ENCODE measurements at places on chromosomes 5 and 9.

DNA sequence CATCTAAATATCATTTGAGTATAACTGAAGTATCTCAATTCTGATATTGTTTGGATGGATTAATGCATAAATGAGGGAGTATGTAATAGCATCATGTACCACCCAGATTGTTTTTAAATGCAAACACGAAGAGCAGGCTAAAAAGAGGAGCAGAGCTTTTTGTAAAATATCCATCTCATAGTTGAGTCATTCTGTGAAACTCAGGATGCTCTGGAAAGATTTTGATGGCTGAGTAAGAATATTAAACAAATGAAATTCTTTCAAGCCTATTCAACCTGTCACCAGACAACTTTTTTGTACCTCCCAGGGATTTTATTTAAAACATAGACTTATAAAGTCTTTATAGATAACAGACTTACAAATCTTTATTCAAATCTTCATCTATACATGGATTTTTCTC, 625.9 kb downstream of the TLE4 start:
- no peak for DNase-seq

DNA sequence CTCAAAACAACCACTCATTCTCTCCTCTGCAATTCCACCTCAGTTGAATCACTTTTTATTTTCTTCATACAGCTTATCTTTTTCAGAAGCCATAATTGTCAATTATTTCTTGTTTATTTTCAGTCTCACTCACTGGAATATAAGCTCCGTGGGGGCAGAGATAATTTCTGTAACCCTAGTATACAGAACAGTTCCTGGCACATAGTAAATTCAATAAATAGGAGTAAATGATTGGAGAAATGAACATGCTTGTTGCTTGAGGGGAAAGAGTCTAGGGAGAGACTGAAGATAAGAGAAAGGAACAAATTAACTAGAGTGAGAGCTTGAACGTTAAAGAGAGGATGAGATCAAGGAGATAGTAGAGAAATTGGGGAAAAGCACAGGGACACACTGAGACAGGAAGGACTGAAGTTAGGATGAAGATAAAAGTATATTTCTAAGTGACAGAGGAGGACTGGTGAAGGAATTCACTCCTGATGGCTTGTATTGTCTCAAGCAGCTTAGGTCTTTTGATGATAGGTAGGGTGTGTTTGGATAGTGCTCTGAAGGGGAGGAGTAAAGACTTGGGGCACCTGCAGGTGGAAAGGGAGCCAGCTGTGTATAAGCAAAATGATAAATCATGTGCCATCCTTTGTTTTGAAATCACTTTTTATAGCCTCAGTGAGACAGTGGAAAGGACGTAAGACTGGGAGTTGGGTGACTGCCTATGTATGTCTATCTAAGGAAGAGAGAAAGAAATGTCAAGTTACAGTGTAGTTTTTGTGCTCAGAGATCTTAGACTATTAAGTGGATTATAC, 2.2 kb downstream of the NAA35 start:
- DNase-seq: no peak

GRCh38 chr5:62149879-62150278, 156.1 kb upstream of the KIF2A start:
- no peak for DNase-seq

- DNase-seq: no peak
These were observed 1730.6 kb downstream of the EFNA5 start for GRCh38 chr5:105940181-105940580.

GRCh38 chr9:122116040-122116439, 22.9 kb upstream of the TTLL11 start:
- DNase-seq: no peak

GRCh38 chr5:82494942-82495341, 216.8 kb upstream of the RPS23 start:
- no peak for DNase-seq

GRCh38 chr5:181211208-181211607, 6.2 kb upstream of the TRIM7 start:
- DNase-seq: no peak

DNA sequence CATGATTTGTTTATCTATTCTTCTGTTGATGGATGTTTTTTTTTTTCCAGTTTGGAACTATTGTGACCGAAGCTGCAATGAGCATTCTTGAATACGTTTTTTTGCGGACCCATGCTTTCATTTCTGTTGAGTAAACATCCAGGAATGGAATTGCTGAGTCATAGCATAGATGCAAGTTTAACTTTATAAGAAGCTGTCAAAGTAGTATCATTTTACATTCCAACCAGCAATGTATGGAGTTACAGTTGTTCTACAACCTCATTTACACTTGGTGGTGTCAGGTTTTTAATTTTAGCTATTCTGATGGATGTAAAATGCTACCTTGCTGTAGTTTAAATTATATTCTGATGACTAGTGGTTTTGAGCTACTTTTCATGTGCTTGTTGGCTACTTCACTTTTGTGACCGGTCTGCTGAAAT, 49.0 kb downstream of the NPR3 start:
- DNase-seq: no peak

GRCh38 chr5:147701468-147701867, 81.1 kb downstream of the JAKMIP2 start:
- no peak for DNase-seq

GRCh38 chr5:14959399-14960119, 88.0 kb upstream of the ANKH start:
- DNase-seq: no peak

DNA sequence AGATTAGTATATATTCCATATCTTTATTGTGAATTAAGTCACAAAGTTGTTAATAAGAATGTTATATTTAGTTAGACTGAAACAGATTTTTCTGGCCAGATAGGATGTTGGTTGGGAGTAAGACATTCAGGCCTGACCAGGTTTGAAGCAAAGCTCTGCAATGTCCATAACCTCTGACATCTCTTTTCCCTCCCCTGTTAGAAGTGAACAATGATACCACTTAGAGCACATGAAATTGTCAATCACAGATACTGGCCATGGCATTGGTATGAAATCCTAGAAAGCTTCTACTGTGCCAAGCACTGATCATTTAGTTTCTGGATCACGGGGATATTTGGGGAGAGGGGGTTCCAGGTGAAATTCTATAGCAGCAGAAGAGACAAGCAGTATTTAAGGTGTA, 1455.1 kb upstream of the CDH9 start:
- no peak for DNase-seq

DNA sequence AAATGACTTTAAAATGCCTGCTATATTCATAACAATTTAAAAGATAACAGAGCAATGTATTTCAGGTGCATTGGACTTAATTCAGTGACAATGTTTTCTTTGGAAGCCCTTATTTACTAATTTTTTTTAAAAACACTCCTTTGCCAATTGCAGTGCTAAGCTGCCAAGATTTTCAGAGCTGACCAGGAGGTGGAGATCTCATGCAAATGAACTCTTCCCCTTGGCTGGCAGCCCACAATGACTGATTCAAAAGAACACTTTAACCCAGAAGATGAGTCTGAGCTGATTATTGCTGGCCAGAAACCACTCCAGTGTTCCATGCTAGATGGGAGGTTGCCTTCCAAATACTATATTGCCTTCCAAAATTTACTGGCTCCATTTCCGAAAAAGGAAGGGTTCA, 128.3 kb upstream of the CCNH start:
- DNase-seq: no peak

- no peak for DNase-seq
These were observed 72.1 kb upstream of the GALNT10 start for GRCh38 chr5:154118385-154118784.

DNA sequence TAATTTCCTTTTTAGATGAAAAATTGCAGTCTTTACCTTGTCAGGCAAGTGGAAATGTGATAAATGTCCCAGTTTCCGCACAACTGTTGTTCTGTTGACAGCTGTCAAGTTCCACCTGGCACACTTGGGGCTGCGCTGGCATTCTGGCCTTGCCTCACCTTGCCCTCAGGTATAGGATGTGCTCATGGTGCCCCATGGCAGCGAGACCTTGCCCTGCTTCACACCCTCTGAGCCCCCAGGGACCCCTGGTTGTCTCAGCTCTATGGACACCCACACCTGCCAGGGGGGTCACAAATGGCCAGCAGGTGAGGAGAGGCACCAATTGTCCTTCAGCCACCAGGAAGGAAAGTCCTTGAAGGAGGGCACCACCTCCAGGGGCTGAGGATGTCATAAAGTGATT, 37.5 kb upstream of the SEMA4D start:
- no peak for DNase-seq

GRCh38 chr9:76894198-76894597, 11.7 kb downstream of the PRUNE2 start:
- DNase-seq: no peak

DNA sequence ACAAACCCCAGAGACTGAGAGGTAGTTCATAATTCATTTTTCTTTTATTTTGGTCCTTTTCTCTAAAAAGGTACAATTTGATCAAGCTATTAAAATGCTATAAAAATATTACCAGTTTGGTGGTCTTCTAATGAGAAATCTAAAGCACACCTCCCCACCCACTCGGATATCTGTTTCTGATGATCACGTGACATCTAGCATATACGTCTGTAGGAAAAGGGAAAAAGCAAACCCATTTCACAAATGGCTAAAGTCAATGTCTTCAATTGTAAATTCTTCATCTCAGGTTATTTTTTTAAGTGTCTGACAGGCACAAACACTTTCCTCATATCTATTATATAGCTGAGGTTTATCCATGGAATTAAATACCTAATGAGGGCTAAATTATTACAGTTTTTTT, 18.9 kb downstream of the ZNF354A start:
- no peak for DNase-seq

DNA sequence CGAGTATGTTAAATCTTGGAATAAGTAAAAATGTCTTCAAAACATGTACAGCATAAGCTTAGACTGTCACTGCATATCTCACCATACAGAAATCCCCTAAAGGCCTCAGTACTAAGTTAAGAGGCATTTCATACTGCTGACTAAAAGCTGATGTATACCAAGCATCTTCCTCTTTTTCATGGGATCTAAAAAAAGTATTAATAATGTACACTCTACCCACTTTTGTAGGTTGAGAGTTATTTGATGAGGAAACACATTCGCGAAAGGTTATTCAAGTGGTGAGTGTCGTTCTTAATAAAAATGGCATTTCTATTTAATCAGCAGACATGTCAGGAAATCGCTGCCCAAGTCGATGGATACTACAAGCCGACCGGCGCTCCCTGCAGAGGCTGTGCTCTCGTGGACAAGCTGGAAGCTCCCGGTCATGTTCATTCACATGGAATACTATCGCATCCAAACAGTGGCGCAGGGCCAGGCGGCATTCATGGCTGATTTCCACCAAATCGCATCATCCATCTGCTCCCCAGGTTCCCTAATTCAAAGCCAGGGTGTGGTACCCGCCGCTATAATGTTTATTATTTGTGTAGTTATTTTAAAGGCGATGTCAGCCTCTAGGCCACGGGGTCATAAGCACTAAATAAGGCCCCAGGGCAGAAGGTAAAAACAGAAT, 724 bp downstream of the SGTB start:
- no peak for DNase-seq

GRCh38 chr9:133137451-133138231, 16.6 kb upstream of the RALGDS start:
- DNase-seq: no peak

DNA sequence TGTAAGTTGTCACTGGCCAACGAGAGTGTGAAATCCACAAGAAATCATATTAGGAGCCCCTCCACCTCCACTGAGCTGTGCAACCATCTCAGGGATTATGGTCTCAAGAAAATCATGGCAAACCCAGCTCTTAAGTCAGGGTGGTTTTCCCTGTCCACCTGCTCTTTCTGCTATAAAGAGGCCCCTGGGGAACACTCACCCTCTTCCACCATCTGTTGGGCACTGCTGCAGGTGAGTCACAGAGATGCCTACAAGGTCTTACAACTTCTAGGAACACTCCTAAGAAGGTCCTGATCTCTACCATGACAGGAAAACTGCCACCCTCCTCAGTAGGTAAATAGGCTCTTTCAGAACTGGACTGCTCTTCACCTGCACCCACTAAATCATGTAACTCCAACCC, 61.8 kb downstream of the DRD1 start:
- DNase-seq: no peak

DNA sequence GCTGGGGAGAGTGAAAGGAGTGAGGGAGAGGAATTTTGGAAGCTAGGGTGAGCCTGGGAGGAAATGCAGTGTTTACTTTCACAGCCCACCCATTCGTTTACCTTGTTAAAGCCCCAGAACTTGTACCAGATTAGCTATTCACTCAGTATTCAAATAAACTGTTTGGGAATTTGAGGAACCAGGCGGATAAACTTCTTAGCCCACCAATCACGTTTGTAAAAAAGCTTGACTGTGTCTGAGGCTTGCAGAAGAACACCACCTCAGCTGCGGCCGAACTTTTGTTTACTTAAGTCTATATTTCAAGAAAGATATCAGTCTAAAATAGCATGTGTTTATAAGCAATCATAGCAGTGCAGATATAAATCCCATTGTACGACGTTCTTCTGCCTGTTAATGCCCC, 5.2 kb upstream of the TLE1 start:
- no peak for DNase-seq

GRCh38 chr9:130196643-130197042, 24.4 kb downstream of the NCS1 start:
- DNase-seq: no peak

DNA sequence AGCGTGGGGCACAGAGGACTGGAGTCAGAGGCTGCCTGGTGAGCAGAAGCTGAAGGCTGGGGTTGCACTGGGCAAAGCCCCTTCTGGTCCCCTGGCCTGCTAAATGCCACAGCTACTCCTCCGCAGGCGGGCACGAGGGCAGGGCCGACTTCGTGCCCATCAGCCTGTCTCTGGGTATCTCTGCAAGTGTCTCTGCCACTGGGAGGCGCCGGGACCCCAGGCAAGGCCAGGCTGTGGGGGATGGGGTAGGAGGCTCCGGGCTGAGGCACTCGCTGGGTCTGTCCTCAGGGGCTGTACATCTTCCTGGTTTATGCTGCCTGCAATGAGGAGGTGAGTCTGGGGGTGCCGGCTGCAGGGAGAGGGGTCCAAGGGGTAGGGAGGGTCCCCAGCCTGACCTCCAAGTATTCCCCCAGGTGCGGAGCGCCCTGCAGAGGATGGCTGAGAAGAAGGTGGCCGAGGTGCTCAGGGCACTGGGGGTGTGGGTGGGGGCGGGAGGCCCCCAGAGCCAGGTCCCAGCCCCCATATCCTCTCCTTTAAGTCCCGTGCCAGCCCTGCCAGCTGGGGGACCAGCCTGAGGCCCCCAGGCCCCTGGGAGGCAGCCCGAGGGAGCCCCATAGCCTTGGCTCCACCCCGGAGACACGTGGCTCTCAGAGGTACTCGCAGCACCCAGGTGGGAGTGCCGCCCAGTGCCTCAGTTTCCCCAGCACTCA, 25.1 kb downstream of the ADGRD2 start:
- DNase-seq: no peak

- DNase-seq: no peak
These were observed 71.4 kb downstream of the PPIC start for GRCh38 chr5:122965111-122965510.

- no peak for DNase-seq
These were observed 27.3 kb downstream of the DMGDH start for GRCh38 chr5:79042188-79042587.

GRCh38 chr5:178468196-178468685, 122.0 kb downstream of the COL23A1 start:
- no peak for DNase-seq

- DNase-seq: no peak
These were observed 54.5 kb downstream of the ADAMTS12 start for GRCh38 chr5:33837301-33837700.

Data from stimulated activated CD4-positive, alpha-beta T cell treated with anti-CD3 and anti-CD28 coated beads, Interleukin-4, amount 100 ng/mL, for 48 hours (primary cell).